ENCODE measurements at places on chromosomes 7 and 10. TPM values are rescaled to one million over a fixed set of nuclear protein-coding genes. Genes with fewer than 3 reads are reported as not detected.
A peak's percentile ranks its signal among the peaks of the same experiment; 100 is the strongest.

DNA sequence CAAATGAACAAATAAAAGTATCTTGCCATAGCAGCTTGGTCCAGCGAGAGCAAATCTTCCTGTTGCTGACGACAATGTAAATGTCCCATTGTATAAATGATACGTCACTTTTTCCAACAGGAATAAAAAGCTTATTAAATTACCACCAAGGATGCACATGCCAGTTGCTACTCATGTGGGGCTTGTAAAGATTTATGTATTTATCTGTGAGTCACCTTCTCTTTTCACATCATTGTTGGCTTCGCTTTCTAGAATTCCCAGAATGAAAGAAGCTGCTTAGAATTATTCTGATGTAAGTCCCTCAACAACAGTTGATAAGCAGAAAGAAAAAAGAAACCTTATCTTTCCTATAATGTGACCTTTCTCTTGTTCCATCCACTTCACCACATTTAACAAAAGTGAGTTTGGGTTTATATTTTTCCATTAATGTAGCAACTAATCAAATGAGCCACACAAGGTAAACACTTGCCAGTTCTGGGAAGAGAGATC lies 22.4 kb downstream of the DNAJC12 start:
- H3K36me3 ChIP-seq, result peaks cover 8% of the 10 kb centered on the region
- no peaks in the 10 kb centered on the region for H3K27me3 ChIP-seq
- H3K4me1 ChIP-seq, result peaks cover 30% of the 10 kb centered on the region
- H3K4me3 ChIP-seq, result no peak overlapping the region

- H3K4me3 ChIP-seq, result no peak overlapping the region
- no peak for DNase-seq
- H3K27ac ChIP-seq, result no peak overlapping the region
Observed at GRCh38 chr7:95579318-95579717, 17.0 kb downstream of the PDK4 start.

- no peaks in the 10 kb centered on the region for H3K36me3 ChIP-seq
- H3K27ac ChIP-seq, result no peak overlapping the region
- no peak for DNase-seq
- H3K4me3 ChIP-seq, result no peak overlapping the region
Observed at GRCh38 chr10:4698075-4698474, 127.9 kb upstream of the AKR1E2 start.

DNA sequence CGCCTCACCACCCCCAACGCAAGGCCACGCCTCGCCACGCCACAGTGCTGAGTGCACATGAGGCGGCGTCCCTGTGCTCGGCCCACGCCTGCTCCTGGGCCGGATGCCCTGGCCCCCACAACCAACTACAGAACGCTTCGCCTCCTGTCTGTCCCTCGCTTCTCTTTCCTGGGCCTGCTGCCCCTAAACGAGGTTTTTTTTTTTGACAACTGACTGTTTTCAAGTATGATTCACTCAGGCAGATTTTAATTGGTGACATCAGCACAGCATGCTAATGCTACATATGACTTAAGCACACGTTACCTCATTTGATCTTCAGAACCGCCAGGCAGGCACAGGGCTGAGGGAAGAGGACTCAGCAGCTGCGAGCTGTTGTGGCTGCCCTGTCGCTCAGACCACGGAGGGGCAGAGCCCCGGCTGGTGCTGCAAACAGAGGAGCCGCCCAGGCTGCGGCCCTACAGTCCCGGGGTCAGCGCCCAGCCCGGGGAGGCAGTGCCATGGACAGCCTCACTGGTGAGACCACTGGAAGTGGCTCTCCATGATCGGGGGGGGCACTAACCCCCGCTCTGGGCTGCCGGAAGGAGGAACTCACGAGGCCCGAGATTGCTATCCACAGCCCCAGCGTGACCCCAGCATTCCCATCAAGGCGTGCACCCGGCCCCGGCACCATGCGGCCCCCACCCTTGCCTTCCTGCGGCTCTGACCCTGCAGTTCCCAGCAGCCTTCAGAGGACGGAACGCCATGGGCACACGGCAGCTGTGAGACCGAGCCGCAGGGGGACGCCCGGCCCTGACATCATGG lies 212.8 kb downstream of the MAD1L1 start:
- no peaks in the 10 kb centered on the region for H3K27me3 ChIP-seq
- DNase-seq, result no peak
- no peak overlapping the region for H3K27ac ChIP-seq
- H3K4me3 ChIP-seq, result no peak overlapping the region

DNA sequence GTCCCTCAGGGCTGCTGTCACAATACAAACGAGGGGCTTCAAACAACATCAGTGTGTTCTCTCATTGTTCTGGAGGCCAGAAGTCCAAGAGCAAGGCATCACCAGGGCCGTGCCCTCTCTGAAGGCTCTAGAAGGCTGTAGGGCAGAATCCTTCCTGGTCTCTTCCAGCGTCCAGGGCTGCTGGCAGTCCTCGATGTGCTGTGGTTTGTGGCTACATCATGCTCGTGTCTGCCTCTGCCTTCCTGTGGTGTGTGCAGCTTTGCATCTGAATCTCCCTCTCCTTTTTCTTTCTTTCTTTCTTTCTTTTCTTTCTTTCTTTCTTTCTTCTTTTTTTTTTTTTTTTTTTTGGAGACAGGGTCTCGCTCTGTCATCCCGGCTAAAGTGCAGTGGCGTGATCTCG lies 103.5 kb downstream of the INSYN2A start:
- H3K27ac ChIP-seq, result no peak overlapping the region
- DNase-seq, result no peak
- H3K4me1 ChIP-seq, result no peaks in the 10 kb centered on the region
- H3K4me3 ChIP-seq, result no peak overlapping the region
- H3K36me3 ChIP-seq, result no peaks in the 10 kb centered on the region
- no peaks in the 10 kb centered on the region for H3K27me3 ChIP-seq

DNA sequence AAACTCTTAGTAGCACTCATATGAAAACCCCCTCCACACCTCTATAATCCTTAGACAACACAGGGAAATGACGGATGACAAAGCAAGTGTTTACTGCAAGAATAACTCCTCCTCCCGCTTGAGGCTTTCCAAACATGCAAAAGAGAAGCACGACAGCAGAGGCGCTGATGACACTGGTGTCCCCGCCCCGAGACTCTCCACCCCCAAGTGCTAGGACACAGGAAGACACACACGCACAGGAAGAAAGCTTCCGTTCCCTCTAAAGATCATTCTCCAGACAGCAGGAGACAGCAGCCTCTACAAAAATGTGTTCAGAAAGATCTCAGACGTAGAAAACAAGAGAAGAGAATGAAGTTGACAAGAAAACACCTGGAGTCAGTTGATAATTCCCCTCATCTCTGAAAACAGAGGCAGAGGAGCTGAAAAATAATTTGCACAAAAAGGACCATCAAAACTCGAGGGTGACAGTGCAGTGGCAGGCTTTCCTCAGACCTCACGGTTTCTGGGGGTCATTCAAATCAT lies 90.2 kb downstream of the DLG5 start:
- H3K27me3 ChIP-seq, result no peaks in the 10 kb centered on the region
- peak overlapping the region; percentile 90 for H3K27ac ChIP-seq
- H3K36me3 ChIP-seq, result no peaks in the 10 kb centered on the region
- peaks cover 35% of the 10 kb centered on the region for H3K4me1 ChIP-seq
- H3K4me3 ChIP-seq, result peak overlapping the region; percentile 48
- DNase-seq, result peak; percentile 84

GRCh38 chr10:70323697-70324338 lies 40.0 kb upstream of the NPFFR1 start:
- no peak overlapping the region for H3K27ac ChIP-seq
- peaks cover 20% of the 10 kb centered on the region for H3K4me1 ChIP-seq
- H3K27me3 ChIP-seq, result no peaks in the 10 kb centered on the region
- DNase-seq, result no peak
- H3K36me3 ChIP-seq, result no peaks in the 10 kb centered on the region
- H3K4me3 ChIP-seq, result no peak overlapping the region

GRCh38 chr10:84783909-84784308 lies 455.5 kb downstream of the CCSER2 start:
- no peak overlapping the region for H3K4me3 ChIP-seq
- no peaks in the 10 kb centered on the region for H3K27me3 ChIP-seq
- H3K4me1 ChIP-seq, result no peaks in the 10 kb centered on the region
- H3K27ac ChIP-seq, result no peak overlapping the region
- no peaks in the 10 kb centered on the region for H3K36me3 ChIP-seq
- DNase-seq, result no peak

DNA sequence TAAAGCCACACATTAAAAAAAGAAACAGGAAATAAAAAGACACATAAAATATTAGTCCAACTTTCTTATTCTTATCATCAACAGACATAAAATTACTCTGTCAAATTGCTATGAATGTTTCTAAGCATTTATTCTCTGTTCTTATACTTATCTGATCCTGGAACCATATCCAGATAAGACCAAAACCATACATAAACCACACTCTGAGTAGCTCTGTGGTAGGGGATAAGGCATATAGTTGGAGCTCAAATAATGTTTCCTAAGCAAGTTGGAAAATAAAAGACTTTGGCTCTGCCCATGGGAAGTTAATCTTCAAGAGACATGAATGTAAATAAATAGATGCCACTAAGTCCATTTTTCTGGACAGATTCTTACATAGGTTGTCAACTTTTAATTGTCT lies 103.1 kb upstream of the PLXDC2 start:
- no peak for DNase-seq
- H3K27me3 ChIP-seq, result no peaks in the 10 kb centered on the region
- no peak overlapping the region for H3K4me3 ChIP-seq
- H3K27ac ChIP-seq, result no peak overlapping the region

LRRD1 gene
- total RNA-seq, result not detected

SAMD9 gene
- total RNA-seq, result 92.0 TPM

SPDYE1 gene
- not detected for total RNA-seq

TAC1 gene
- not detected for total RNA-seq

Data from activated CD4-positive, alpha-beta memory T cell treated with anti-CD3 and anti-CD28 coated beads, Interleukin-2, amount 10 ng/mL, durations not matched to agents 7 days and 5 days (primary cell).